Neural crest cell (in vitro differentiated cells): ENCODE measurements at places on chromosomes 7 and 10. TPM values are rescaled to one million over a fixed set of nuclear protein-coding genes. Genes with fewer than 3 reads are reported as not detected.
A peak's percentile ranks its signal among the peaks of the same experiment; 100 is the strongest.

DNA sequence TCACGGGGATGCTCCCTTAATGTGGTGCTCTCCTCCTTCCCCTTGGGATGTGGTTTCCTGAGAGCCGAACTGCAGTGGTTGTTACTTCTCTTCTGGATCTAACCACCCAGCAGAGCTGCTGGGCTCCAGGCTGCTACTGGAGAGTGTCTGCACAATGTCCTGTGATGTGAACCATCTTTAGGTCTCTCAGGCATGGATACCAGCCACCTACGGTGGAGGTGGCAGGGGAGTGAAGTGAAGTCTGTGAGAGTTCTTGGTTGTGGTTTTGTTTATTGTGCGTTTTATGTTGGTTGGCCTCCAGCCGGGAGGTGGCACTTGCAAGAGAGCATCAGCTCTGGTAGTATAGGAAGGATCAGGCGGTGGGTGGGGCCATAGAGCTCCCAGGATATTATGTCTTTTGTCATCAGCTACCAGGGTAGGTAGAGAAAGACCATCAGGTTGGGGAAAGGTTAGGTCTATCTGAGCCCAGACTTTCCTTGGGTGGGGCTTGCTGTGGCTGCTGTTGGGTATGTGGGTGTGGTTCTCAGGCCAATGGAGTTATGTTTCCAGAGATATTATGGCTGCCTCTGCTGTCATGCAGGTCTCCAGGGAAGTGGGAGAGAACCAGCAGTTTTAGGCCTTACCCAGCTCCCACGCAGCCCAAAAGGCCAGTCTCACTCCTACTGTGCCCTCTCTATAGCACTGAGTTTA, 87.9 kb downstream of the KIF20B start:
- DNase-seq = no peak

ADAMTS14 gene
- 0.19 and 0.30 TPM in 2 replicates for total RNA-seq

GRCh38 chr7:133360201-133360600, 107.3 kb downstream of the EXOC4 start:
- no peak for DNase-seq

- no peak for DNase-seq
These were observed 202.7 kb downstream of the DIP2C start for GRCh38 chr10:486666-487322.

GRCh38 chr10:11913079-11913641, 90.0 kb downstream of the PROSER2 start:
- DNase-seq = no peak

IQCE gene
- total RNA-seq = 18.4 and 22.4 TPM in 2 replicates

DNA sequence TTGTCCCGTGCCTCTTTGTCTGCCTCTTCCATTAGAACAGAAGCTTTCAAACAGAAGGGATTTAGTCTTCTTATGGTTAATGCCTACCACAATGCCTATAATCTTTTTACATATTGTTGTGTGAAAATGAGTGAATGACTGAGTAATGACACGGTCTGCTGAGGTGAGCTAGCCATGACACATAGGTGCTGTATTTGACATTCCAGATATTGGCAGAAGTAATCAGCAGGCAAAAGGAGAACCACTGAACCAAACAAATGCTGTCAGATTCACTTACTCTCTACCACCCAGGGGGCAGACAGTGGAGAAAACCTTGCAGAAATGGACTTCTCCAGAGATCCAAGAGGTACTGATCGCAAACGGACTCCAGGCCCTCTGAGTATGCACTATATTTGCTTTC, 377.2 kb upstream of the VWC2 start:
- DNase-seq = no peak

DNA sequence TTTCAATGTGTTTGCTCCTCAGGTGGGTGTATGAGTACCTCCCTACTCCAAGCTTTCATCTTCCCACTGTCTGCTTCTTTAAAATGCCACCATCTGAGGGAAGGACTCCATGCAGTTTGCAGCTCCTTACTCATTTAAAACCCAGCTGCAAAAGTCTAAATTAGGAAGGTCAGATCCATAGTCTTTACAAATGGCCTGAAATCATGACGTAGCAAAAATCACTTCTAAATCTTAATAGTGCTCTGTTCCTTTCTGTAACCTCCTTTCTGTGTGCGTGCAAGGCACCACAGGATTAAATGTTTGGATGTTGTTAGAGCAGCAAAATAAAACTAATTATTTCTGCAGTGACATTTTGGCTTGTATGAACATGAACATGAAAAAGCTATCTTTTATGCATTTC, 366.9 kb upstream of the IGFBP3 start:
- DNase-seq = no peak

- DNase-seq = no peak
These were observed 2.6 kb downstream of the IMPDH1 start for GRCh38 chr7:128407233-128407589.

DNA sequence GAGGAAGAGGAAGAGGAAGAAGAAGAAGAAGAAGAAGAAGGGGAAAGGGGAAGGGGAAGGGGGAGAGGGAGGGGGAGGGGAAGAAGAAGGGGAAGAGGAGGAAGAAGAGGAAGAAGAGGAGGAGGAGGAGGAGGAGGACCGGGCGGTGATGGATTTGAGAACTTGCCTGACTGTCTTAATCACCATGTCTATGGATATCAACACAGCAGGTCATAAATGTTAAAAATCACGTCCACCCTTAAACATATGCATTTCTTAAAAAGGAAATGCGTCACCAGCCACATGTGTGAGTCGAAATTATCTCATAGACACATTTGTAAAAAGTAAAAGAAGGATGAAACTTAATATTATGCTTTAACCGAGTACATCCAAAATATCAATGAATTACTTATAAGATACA, 42.1 kb upstream of the INSIG1 start:
- DNase-seq = no peak

DNA sequence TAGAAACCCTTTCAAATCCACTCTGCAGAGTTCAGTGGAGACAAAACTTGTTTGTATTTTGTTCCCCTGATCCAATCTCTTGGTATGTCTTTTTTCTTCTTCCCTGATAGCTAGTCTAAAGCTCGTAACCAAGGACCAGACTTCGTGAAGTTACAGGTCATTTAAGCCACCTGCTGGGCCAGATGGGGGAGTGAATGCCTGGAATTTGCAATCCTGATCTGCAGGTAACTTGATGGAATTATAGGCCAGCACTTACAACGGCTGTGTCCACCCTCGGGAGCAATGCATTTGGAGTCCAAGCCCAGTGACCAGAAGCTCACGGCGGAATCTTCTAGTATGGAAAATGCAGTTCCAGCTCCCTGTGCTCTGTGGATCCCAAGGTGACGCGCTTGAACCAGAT, 566.9 kb downstream of the TCERG1L start:
- no peak for DNase-seq

GRCh38 chr10:70296406-70296899, 12.6 kb upstream of the NPFFR1 start:
- no peak for DNase-seq

DENND11 gene
- total RNA-seq = 30.7 and 33.7 TPM in 2 replicates

DNA sequence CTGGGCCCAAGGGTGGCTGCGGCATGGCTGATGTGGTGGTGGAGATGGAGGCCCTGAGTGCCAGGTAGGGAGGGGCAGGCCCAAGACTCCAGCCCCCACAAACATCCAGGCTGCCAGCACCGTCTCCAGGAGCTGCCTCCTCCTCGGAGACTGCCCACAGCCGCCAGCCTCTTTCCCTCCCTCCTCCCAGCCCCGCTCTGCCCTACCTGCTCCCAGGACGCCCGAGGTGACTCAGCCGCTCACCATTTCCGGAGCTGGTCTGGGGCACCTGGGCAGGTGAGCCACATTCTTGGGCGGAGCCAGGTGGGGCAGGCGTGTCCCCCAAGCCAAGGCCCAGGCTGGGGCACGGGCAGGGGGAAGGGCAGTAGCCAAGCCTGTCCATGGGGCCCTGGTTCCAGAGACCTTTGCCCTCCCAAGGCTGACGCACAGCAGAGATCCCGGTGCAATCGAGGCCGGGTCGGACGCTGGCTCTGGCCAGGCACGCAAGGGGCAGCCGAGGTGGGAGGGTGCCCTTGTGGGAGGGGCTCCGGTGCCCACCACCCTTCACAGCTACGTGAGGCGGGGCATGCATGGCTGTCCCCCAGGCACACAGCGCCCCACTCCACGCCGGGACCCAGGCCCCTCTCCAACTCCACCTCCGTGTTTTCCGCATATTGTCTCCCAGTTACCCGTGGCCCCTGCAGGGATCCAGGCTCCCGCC, 8.8 kb downstream of the ADAP1 start:
- no peak for DNase-seq

LIPF gene
- not detected in 2 replicates for total RNA-seq

- DNase-seq = no peak
These were observed 119.5 kb upstream of the PRSS1 start for GRCh38 chr7:142629588-142630260.

- peak; percentile 46 for DNase-seq
These were observed 1.3 kb downstream of the SEMA3D start for GRCh38 chr7:85185424-85186082.

GRCh38 chr10:11355592-11355991, 255.9 kb downstream of the USP6NL start:
- DNase-seq = no peak

DNA sequence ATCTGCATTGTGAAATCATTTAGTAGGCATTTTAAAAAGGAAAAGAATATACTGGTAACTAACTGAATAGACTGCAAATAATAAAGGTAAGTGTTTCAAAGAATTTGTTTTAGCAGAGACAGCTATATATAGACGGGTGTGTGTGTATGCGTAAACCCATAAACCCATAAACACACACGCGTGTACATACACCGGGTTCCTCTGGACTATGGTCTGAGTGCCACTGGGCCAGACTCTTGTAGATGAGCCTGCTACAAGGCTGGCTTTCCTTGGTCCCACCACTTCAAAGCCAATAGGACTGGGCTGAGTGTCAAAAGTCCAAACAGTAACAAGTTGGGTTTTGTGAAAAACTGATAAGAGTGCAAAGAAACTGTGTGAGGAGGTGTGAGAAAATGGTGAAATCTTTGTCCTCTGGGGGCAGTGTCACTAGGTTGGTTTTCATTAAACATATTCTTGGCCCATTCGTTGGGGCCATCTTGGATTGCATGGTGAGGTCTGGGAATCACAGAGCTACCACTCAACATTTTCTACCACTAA, 39.8 kb downstream of the GNA12 start:
- DNase-seq = no peak

- no peak for DNase-seq
These were observed 301.5 kb downstream of the CCDC3 start for GRCh38 chr10:12699781-12700556.

DNA sequence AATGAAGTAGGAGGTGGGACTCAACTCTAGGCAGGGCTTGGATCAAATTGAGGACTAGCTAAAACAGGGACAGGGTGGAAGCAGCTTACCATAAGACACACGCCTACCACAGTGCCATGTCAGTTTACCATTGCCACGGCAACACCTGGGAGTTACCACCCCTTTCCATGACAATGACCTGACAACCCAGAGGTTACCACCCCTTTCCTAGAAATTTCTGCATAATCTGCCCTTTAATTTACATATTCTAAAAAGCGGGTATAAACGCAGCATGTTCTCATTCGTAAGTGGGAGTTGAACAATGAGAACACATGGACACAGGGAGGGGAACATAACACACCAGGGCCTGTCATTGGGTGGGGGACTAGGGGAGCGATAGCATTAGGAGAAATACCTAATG, 72.7 kb downstream of the GCC1 start:
- DNase-seq = no peak

GRCh38 chr10:76649254-76649653, 988.4 kb downstream of the KCNMA1 start:
- no peak for DNase-seq

DNA sequence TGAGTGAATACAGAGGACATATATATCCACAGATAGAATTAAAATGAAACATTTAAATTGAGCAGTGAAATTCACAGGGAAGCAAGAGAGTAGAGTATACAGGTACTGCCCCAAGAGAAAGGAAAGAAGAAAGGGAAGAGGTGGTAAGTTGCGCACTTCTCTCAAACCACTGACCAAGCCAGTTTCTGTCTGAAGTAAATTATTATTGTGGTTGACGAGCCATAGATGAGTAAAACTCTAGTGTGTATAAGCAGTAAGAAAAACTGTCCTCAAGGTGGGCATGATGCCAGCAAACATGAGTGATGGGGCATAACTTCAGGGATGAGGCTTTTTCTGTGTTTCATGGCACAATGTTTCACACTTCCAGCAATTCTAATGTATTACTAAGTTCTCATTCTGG, 4.4 kb upstream of the BET1 start:
- no peak for DNase-seq

ZNF425 gene
- total RNA-seq = 4.9 and 5.8 TPM in 2 replicates
